ENCODE measurements at places on chromosomes 6 and 20.

DNA sequence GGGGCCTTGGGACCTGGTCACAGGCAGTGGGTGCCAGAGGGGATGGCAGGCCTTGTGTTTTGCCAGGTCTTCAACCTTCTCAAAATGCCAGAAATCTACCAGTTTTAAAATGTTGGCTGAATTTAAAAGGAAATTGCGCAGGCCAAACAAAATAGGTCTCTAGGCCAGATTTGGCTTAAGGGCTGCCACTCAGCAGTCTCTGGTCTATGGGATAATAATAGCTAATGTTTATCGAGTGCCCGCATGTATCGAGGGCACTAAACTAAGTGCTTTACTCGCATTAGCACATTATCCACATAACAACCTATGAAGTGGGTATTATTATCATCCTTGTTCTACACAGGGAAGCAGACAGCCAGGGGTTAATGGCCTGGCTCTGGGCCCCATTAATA, 11.0 kb downstream of the E2F3 start:
- no peak for DNase-seq

DNA sequence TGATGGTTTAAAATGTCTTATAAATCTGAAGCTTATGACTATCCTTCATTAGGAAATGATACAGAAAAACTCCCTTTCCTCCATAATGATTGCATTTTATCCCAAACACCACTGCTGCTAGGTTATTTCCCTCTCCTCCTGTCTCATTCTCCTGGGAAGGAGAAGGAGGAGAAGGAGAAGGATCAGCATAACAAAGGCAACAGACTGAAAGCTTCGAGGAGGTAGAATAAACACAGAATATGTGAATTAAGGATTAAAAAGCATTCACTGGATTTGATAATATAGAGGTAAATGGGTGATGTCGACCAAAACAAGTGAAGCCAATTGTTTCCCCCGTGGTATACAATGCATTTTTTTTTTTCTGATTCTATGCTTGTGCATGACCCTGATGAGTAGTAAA, 82.0 kb downstream of the WASF1 start:
- DNase-seq, result no peak

DNA sequence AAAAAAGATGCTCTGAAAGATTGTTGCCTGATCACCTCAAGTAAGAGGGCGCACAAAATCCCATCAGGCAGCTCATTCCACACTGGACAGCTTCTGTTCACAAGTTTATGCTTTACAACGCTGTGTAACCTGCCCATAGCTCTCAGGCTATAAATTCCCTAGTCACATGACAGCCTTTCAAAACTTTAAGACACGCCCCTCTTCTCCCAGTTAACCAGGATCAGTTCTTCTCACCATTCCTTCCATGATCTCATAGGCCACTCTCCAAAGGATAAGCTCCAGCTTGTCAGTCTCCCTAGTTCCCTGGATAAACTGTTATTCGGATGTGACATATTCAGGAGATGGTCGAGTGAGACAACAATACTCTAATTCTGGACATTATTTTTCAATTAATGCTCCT, 15.0 kb downstream of the ADNP start:
- no peak for DNase-seq

GRCh38 chr6:132391391-132392269, 9.6 kb downstream of the MOXD1 start:
- no peak for DNase-seq

DNA sequence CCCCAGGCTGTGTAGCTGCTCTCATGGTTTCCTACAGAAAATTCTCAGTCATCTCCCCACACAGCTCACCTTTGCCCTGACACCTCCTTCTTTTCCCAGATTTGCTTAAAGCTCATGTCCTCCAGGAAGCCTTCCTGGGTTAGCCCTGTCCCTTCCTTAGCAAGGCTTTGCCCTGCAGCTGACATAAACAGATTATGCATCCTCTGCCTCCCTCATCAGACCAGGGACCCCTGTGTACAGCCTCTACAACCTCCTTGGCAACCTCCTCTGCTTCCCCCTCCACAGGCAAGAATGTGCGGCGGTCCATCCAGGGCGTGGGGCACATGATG, 39.8 kb downstream of the UQCC2 start:
- DNase-seq, result no peak

DNA sequence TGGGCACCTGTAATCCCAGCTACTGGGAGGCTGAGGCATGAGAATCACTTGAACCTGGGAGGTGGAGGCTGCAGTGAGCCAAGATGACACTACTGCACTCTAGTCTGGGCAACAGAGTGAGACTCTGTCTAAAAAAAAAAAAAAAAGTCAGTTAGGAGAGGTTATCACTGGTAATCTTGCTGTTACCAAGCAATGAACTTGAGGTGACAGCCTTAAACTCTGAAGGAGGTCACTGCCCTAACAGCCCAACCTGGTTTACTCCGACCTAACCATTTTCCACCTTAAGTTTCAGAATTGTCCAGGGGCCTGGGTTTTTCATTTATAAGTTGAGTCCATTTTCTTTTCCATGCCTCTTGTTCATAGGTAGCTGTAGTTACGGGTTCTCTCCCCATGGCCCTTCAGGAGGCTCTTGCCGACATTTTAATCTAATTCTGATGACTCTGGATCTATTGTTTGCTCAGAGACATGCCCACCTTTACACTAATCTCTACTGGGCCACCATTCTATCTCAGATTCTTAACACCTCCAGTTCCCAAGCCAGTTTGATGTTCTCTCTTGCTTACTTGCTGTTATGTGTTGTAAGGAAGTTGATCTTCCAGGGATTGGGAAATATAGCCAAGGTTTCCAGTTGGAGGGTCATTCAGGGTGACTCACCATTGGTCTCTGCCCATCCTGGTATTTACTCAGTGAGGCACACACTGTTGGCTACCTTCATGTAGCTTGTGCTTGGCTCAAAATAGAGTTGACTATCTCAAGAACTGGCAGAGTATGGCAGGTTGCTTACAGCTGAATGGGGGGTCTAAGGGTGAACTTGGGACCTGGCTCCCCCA, 29.1 kb downstream of the SHLD1 start:
- no peak for DNase-seq

DNA sequence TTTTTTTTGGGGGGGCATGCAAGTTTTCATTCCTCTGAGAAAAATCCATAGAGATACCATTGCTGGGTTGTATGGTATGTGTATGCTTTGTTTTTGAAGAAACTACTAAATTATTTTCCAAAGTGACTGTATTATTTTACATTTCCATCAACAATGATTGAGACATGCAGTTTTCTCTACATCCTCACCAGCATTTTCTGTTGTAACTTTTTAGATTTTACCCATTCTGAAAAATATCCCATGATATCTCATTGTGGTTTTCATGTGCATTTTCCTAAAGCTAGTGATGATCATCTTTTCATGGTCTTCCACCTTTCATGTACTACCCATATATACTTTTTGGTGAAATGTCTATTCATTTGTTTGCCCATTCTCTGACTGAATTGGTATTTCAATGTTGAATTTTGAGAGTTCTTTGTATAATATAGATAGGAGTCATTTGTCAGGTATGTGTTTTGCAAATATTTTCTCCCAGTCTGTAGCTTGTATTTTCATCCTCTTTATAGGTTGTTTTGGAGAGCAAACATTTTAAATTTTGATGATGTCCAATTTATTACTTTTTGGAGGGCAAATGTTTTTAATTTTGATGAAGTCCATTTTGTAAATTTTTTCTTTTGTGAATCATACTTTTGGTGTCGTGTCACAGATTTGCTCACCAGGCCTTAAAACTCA, 827.5 kb upstream of the CITED2 start:
- no peak for DNase-seq

DNA sequence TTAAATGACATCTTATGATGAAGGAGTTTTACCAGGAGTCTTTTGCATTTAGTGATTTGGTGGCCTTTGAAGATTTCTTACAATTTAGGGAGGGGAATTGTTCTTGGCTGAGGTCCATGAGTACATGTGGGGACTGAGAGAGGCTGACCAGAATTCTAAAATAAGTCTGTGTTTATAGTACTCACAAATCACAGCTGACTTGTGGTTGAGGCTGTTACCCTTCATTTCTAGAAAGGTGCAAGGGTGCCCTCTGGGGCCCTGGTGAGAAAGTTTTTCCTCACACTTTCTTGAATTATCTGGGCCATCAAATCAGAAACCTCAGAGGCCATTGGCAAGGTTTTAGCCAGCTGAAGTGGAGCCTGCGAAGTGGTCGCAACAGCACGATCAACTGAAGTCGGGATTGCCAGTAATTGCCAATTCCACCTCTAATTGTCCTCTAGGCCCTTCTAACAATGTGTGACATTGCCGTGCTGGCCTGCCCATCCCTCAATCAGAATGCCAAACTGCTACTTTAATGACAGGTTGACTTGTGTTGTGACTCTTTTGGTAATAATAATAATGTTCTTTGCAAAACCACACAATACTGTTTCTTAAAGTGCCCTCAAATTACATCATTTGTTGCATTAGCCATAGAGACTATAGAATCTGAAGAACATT, 221.6 kb downstream of the OGFRL1 start:
- no peak for DNase-seq

- DNase-seq, result no peak
Measured at GRCh38 chr6:127177923-127178231, 59.4 kb downstream of the RSPO3 start.

GRCh38 chr6:151675746-151676459, 131.6 kb upstream of the ESR1 start:
- peak; percentile 26 for DNase-seq

- no peak for DNase-seq
Measured at GRCh38 chr6:10964684-10965083, 77.8 kb downstream of the SYCP2L start.

GRCh38 chr6:155121294-155121693, 126.2 kb downstream of the TIAM2 start:
- DNase-seq, result no peak

DNA sequence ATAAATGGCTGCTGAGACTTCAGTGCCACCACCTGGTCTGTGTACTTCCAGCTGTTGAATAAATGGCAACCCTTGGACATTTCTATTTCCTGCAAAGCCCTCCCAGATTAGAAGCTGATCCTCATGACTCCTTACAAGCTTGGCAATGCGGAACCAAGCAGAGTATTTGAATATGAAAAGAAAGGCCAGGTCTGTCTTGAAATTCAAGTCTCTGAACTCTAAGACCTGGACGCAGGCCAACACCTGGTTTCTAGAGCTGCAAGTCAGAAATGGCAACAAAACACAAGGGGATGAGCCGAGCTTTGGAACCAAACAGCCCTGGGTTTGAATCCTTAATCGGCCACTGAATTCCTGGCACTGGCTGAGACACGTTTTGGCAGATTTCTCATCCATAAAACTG, 353.4 kb downstream of the PTPRT start:
- no peak for DNase-seq

GRCh38 chr20:5469111-5469510, 152.4 kb upstream of the PROKR2 start:
- DNase-seq, result no peak

GRCh38 chr6:142356201-142356883, 54.5 kb downstream of the ADGRG6 start:
- no peak for DNase-seq

DNA sequence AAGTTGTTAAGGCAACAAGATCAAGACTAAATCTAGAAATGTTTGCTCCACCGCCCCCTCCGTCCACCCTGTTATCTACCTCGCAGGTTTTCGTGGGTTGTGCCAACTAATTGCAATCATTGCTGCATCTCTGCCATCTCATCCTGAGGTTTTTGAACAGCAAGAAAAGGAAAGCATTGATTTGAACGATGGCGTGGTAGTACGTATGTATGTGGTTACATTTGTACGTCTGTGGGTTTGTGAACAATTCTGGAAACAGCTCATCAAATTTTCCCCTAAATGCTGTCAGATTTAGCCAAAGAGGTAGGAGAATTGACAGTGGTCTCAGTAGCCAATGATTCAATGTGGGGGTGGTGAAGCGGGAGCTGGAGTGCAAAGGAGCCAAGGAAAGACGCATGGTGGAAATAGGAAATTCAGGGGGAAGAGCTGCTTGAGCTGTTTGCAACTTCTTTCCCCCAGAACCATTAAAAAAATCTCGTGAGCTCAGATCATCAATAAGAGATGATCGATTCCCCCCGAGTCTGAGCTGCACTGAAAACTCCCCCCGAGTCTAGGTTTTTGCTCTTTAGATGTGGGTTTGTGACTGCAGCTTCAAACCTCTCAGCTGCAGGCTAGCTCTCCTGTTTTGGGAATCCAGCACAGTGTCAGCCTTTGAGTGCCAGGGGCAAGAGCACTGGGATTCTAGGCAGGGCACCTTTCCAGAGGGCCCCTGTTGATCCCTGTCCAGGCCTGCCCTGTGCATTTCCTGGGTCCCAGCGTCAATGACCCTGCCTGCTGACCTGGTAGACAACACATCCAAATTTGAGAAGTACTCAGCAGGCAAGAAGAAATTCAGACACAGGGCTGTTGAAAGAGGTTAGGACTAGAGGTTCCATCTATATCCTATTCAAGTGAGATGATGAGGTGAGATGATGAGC, 72.6 kb upstream of the LY86 start:
- no peak for DNase-seq

DNA sequence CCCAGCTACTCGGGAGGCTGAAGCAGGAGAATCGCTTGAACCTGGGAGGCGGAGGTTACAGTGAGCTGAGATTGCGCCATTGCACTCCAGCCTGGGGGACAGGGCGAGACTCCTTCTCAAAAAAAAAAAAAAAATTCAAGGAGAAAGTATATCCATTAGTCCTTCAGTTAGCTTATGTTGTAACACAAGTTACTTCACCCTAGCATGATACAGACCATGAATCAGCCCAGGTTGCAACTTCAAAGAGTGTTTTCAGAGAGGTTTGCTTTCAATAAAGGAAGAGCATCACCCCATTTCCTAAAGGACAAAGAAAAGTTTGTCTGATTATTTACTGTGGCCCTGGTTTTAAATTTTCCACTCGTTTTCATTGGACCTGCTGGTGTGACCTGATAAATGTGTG, 73.0 kb downstream of the SERAC1 start:
- no peak for DNase-seq

DNA sequence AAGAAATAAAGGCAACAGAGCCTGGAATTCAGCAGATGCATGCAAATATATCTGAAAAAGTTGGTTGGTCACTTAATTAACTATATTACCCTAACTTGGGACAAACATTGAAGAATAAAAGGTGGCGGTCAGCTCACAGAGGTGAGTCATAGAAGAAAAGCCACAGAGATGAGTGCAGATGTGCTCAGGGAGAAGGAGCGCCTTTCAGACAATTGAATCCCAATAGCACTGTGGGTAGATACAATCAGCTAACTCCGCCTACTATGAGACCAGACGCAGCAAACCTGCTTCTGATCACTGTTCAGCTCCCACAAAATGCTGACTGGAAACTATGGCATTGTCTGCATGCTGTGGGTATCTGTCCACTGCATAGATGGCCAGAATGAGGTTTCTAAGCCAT, 447.8 kb downstream of the PTPRT start:
- no peak for DNase-seq

GRCh38 chr6:35786810-35787209, 6.0 kb downstream of the CLPSL1 start:
- no peak for DNase-seq

DNA sequence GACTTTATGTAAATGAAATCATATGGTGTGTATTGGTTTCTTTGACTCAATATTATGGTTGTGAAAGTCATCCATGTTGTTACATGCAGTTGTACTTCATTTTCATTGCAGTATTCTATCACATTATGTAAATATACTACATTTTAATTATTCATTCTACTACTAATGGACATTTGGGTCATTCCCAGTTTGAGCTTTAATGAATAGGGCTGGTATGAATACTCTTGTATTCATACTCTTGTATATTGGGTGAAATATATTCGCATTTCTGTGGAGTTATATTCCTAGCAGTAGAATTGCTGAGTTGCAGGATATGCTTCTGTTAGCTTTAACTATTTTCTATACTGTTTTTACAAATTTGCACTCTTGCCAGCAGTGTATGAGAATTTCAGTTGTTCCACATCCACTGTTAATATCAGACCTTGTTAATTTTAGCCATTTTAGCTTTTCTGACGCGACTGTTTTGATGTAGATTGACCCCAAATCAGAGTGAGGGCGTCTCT, 944.3 kb downstream of the KIF16B start:
- no peak for DNase-seq
